ENCODE measurements at places on chromosomes 1 and 21. TPM values are rescaled to one million over a fixed set of nuclear protein-coding genes. Genes with fewer than 3 reads are reported as not detected.
A peak's percentile ranks its signal among the peaks of the same experiment; 100 is the strongest.

- 0 out of 2 replicates have a peak overlapping the region, but pooled peaks have one; percentile 26 for H3K27ac ChIP-seq
- H3K27me3 ChIP-seq: no peaks in the 10 kb centered on the region
- no peak for DNase-seq
- H3K4me1 ChIP-seq: peaks cover 7% of the 10 kb centered on the region
Measured at GRCh38 chr1:178543290-178543607, 30.3 kb downstream of the TEX35 start.

- peak overlapping the region; percentile 100 for H3K27ac ChIP-seq
- no peaks in the 10 kb centered on the region for H3K36me3 ChIP-seq
- peak overlapping the region; percentile 73 for H3K4me3 ChIP-seq
Measured at GRCh38 chr1:25031966-25032667, 102.0 kb upstream of the RUNX3 start.

DNA sequence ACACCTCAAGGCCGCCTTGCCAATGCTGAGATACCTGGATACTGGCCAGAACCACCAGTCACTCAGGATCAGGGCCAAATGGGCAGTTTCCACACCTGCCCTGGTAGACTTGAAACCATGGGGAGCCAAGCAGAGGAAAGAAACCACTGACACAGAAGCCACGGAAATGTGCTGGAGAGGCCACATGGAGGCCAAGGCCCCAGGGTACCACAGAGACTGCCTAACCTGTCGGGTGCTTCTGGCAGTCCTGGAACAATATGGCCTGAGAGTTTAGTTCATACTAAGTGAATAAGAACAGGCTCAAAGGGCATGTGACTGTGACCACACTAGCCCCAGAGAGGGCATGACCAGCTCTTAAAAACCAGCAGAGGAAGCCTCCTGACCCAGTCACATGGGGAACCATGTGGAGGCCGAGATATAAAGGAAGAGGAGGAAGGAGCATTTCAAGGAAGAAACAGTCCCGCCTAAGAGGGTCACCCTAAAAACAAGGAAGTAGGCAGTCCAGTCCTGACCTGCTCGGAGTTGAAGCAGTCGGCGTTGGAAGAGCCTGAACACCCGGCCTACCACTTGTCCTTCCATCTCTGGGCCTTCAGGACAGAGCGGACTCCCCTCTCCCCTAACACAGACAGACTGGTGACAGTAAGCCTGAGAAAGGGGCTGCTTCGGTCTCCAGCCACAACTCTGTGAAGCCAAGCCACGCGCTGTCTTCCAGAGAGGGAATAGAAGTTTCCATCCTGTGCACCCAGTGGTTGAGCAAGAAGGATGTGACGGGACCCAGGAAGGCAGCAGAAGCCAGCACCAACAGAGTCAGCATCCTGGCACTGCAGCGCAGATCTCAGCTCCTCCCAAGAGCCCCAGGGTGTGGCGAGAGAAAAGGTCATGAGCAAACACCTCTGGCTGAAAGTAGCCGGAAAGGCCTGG is at the start of gene DENND2D:
TSS of gene DENND2D (minus strand) at position 766 of the 921 bp plus-strand sequence. CDS start at position 579, 187 bp downstream.
- peak; percentile 92 for DNase-seq
- H3K36me3 ChIP-seq: peaks cover 13% of the 10 kb centered on the region
- no peaks in the 10 kb centered on the region for H3K27me3 ChIP-seq
- peak within 1 kb of the TSS; percentile 92 for H3K27ac ChIP-seq
- H3K4me3 ChIP-seq: peak within 1 kb of the TSS; percentile 73
- peaks cover 30% of the 10 kb centered on the region for H3K4me1 ChIP-seq

GRCh38 chr1:55195521-55196233 is 19.5 kb downstream of the USP24 start:
- H3K27me3 ChIP-seq: no peaks in the 10 kb centered on the region
- peaks cover 5% of the 10 kb centered on the region for H3K4me1 ChIP-seq
- no peak overlapping the region for H3K4me3 ChIP-seq

The TARDBP gene
- total RNA-seq: 174 TPM

All from GM12878 (cell line).